ENCODE measurements at places on chromosomes 3 and 15.

- DNase-seq: no peak
Observed at GRCh38 chr15:69154078-69154477, 6.4 kb upstream of the GLCE start.

DNA sequence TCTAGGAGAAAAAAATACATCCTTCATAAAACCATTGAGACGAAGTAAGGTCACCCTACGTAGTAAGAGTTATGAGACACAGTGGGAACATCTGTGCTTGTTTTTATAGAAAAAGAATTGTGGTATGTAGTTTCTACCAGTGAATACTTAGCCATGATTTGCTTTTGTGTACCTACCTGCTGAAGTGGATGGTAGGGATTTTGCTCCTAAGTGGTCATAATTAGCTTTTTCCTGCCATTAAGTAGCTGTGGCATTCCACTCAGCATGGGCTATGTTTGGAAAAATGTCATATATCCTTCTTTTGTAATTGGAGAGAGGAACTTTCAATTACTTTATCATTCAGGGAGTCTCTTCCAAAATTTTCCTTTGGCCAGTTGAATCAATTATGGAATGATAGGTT lies 63.7 kb downstream of the CHD2 start:
- no peak for DNase-seq

GRCh38 chr15:68298882-68299381 lies 21.4 kb downstream of the FEM1B start:
- DNase-seq: no peak

DNA sequence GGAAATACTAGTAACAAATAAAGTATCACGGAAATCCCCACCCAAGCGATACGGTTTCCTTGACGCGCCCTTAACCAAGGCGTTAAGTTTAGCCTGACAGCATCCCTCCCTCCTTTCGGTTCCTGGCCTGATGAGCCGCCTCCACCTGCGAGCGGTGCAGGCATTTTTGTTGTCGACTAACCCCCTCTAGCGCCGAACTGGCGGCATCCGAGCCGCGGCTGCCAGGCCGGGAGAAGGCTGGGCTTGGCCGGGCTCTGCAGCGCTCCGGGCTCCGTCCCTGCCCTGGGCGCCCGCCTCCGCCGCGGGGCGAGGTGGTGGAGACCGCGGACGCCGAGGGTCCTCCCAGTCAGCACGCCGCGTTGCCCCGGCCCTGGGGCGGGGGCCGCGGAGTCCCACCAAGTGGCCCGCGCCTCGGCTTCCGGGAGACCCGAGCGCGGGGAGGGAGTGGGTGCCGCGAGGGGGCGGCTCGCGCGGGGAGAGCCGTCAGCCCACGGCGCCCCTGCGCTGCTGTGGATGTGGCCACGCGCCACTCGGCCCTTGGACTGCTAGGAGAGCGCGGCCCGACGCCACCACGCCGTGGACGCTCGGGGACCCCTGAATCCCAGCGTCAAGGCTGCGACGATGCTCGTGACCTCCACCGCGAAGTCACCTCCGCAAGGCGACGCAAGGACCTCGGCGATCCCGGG lies 1.1 kb upstream of the EPHA6 start:
- no peak for DNase-seq

- no peak for DNase-seq
Observed at GRCh38 chr3:53553200-53553599, 58.8 kb downstream of the CACNA1D start.

DNA sequence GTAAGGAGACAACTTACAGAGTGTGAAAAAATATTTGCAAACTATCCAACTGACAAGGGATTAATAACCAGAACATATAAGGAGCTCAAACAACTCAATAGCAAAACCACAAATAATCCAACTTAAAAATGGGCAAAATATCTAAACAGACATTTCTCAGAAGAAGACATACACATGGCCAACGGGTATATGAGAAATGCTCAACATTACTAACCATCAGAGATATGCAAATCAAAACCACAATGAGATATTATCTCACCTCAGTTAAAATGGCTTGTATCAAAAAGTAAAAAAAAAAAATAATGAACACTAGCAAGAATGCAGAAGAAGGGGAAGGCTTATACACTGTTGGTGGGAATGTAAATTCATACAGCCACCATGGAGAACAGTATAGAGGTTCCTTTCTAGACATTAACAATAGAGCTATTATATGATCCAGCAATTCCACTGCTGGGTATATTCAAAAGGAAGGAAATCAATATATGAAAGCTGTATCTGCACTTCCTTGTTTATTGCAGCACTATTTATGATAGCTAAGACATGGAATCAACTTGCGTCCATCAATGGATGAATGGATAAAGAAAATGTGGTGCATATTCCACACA lies 998.6 kb downstream of the NAALADL2 start:
- no peak for DNase-seq

GRCh38 chr3:192794216-192794615 lies 66.9 kb upstream of the FGF12 start:
- DNase-seq: no peak

Measured in activated CD8-positive, alpha-beta memory T cell treated with anti-CD3 and anti-CD28 coated beads for 1 hour (primary cell).